ENCODE measurements at places on chromosomes 5 and 9. TPM values are rescaled to one million over a fixed set of nuclear protein-coding genes. Genes with fewer than 3 reads are reported as not detected.

BARHL1 gene
- total RNA-seq, result not detected

TPRN gene
- 9.4 TPM for total RNA-seq

GRCh38 chr5:89236900-89237299, 353.9 kb upstream of the MEF2C start:
- no peak for ATAC-seq

GRCh38 chr5:163642904-163643303, 137.5 kb downstream of the MAT2B start:
- ATAC-seq, result no peak

GRCh38 chr5:10620346-10620745, 56.5 kb downstream of the ANKRD33B start:
- ATAC-seq, result no peak

DNA sequence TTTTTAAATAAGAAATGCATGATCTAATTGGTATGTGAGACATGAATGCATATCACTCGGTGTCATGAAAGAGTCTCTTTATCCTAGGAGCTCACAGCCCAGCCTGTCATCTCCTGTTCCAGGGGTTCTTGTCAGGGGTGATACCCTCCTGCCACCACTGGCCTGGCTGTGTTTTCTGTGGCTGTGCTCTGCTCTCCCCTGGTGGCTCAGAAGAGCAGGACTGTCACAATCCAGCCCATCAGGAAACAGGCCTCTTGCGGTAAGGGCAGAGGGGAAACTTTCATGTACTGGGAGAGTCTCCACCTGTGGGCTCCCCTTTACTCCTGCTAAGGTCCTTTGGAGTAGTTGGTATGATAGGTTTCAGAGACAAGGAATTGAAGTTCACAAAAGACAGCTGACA, 240.2 kb upstream of the GLRA1 start:
- ATAC-seq, result no peak

DNA sequence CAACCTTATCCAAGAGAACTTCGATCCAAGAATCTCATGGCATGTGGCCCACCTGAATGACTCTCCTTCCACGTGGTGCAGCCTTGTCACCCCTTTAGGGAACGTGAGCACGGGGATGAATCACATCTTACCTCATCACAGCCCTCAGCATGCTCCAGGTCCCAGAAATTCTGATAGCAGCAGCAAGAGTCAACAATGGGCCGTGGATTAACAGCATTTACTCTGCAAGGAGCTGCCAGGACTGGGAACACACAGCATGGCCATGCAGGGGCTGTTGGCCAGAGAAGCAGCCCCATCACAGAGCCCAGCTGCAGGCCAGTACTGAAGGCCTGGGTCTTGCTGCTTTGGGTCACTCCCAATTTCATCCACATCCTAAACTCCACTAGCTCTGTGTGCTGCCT, 150.4 kb downstream of the C5orf15 start:
- ATAC-seq, result no peak

DNA sequence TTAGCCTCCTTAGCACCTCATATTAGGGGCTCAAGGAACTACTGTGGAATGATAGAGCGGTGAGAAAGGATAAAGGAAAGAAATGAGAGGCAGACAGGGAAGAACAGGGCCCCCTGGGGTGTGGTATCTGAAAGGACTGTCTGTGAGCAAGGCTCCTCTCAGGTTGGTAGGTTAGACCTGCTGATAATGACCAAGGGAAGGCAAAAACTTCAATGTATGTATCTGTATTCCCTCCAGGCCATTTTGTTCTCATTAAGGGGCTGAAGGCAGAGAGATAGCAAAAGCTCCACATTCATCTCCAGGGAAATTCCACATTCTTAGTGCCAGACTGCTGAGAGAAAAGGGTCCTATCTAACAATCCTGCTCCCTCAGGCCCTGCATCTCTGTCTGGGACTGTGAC, 28.6 kb downstream of the TRIM32 start:
- ATAC-seq, result no peak

DNA sequence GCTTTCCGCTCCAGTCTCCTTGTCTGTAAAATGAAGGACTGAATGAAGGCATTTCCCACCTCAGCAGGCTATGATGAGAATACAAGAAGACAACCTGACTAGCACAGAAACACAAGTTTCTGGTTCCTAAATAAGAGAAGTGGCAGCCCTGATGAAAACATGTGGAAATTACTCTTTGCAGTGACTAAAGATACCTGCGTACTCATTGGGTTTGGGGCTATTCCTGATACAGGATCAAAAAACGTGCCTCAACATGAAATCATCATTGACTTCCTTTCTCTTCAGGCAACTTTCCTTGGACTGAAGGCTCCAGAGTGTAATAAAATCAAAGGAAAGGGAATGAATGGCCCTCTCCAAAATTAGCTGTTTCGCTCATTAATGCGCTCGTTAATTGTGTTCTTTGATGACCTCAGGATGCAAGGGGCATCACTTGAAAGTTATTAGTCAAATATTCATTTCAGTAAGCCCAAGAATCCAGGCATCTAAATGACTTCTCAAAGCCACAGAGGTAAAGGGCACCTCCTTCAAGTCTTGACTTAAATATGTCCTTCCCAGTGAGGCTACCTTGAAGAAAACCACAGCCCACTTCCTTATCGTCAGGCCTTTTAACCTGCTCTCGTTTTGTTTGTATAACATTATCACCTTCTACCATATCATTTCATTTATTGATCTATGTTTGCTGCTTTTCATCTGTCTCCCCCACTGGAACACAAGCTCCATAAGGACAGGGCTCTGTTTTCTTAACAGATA, 68.9 kb downstream of the RASEF start:
- no peak for ATAC-seq

DNA sequence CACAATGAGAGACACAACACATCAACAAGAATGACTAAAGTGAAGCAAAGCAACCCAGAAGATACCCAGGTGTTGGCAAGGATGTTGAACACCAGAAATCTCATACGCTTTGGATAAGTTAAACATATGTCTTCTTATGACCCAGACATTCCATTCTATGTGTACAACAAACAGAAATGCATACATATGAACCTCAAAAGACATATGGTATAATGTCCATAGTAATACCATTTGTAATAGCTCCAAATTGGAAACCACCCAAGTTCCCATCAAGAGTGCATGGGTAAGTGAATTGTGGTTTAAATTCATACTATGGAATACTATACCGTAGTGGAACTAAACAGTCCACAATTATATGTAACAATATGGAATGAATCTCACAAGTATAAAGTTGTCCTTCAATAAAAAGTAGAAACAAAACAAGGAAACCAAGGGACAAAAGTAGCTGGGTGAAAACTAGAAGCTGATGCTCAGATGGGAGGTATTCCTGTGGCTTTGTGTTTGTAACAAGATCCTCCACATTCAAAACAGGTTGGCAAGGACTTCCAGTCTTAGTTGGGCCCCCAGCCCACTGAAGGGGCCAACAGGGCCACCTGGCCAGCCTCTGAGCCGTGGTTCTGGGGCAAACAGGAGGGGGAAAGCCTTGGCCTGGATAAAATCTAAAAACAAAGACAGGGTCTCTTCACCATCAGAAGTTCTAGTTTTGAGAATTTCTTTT, 171.8 kb upstream of the PITX1 start:
- ATAC-seq, result no peak

- no peak for ATAC-seq
These were observed 1019.5 kb upstream of the SEMA6A start for GRCh38 chr5:117594166-117594565.

DNA sequence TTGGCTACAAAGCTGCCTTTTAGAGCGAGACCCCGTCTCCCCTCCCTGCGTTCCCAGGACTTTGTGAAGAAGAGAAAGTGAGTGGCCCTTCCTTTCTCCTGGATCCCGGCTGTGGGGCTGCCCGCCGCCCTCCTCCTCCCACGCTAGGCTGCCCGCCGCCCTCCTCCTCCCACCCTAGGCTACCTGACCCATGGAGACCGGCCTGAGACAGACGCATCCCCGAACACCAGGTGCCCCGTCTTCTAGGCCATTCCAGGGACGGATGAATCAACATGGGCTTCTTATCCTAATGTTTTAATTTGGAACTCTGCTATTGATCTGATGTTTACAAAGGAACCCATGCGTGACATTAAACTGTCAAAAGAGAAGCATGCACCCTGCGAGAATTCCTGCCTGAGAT, 117.3 kb upstream of the LPCAT1 start:
- no peak for ATAC-seq

DNA sequence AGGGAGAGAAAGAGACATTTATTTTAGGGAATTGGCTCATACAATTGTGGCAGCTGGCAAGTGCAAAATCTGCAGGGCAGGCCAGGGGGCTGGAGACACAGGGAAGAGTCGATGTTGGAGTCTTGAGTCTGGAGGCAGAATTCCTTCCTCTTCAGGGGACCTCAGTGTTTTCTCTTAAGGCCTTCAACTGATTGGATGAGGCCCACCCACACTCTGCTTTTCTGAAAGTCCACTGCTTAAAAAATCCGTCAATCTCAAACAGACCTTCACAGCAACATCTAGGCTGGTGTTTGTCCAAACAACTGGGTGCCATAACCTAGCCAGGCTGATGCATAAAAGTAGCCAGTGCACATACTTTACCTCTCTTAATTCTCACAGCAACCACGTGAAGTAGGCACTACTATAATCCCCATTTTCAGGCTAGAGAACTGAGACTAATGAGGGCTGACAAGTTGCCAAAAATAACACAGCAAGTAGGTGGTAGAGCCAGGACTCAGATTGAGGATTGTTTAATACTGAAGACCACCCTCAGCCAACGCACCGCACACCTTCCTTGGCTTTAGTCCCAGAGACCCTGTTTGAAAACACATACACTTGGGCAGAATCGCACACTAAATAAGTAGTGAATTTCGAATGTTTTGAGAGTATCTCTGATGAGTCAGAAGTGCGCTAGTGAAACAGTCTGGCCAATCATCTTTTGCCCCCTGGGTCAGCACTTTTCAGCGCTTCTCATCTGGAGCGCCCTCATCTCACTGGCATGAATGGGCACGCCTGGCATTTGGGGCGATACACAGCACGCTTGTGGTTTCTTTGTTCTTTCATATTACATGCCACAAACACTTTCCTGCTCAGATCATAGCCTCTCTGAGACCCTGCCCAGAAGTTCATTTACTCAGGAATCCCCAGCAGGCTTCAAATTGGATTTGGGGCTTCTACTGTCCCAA, 591.4 kb downstream of the CCDC171 start:
- ATAC-seq, result no peak

DNA sequence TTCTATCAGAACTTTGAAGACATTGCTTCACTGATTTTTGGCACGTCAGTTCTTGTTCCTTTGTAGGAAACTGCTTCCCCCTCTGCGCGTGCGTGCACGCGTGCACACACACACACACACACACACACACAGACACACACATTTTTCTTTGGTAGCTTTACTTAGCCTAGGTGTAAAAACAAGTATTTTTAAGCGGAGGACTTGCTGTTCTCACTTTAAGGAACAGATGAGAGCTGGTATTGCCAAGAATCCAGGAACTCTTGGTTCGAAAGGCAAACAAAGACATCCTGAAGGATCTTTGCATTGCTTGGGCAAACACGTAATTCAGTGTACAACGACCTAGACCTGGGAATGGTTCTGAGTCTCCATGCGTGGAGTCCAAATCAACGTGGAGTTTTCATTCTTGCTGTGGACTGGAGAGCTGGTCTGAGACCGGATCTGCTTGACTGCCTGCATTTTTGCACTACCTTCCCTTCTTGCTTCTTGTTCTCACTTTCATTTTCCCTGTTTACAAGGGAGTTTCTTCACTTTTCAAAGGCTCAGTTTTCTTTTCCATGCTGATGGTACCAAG, 8.2 kb downstream of the TMEM268 start:
- no peak for ATAC-seq

DNA sequence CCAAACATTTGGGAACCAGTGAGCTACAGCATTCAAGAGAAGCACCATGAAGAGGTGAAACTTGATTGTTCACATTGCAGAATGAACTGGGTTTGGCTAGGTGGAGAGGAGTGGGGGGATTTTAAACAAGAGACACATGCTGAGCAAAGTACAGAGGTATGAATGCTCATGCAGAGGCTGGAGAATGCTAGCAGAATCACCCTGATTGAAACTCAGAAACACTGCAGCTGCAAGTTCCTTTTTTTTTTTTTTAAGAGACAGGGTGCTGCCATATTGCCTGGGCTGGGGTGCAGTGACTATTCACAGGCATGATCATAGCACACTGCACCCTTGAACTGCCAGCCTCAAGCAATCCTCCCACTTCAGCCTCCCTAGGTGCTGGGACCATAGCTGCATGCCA, 35.1 kb downstream of the DENND1A start:
- no peak for ATAC-seq

- no peak for ATAC-seq
These were observed 263.5 kb downstream of the NTRK2 start for GRCh38 chr9:84932915-84933527.

DNA sequence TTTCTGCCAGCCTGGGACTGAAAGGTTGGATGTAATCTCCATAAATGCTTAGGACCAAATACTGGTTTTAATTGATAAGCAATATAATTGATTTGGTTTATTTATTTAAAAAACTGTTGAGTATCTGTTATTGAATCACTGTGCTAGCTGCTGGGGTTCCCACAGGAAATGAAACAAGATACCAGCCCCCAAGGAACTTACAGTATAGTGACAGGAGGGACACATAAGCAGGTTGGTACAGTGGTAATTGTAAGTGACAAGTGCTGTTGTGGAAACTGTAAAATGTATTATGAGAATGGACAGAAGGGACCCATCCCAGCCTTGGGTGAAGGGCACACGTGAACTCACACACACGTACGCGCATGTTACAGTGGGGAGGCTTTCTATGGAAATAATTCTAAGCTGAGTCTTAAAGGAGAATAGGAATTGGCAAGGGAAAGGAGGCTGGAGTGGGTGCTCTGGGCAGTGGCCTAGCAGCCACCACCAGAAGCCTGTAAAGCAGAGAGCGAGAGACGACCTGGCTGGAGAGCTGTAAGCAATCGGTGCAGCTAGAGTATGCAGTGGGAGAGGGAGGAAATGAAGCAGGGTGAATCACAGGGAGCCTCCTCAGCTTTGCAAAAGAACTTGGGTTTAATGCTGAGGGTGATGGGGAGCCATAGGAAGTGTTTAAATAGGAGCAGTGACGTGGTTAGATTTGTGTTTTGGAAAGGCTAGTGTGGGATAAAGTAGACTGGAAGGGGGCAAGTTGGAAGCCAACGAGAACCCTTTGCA, 39.3 kb downstream of the GLRA1 start:
- no peak for ATAC-seq

DNA sequence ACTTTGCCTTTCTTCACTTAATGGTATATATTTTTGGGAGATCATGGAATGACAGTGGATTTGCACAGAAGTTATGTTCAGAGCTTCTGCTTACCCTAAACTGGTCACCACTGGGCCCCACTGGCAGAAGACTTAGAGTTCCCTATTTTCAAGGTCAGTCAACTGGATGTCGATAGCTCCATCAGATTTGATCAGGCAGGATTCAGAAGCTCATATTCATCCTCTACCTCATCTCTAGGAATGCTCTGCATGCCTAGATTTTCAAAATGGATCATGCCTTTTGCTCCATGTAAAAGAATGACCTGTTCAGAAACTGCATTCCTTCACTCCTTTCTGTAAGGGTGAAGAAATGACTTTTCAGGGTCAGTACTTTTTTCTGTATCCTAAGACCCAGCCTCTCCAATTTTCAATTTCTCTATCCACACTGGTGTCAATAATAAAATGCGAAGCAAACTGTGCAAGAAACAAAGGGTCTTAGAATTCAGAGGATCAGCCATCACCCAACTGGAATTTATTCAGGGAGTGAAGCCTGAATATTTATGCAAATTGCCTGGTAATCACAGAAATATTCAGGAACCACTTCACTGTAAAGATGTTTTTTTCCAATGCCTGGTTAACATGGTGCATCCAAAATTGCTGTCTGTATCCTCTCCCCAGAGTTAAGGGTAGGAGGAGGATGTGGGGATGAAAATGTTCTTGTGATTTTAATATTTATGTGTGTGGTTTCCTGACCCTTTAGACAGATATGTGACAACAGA, 125.4 kb downstream of the DOCK2 start:
- no peak for ATAC-seq

Measured in activated T-helper 17 cell treated with anti-CD3 and anti-CD28 coated beads, Interleukin-2, amount 50 U/mL, for 72 hours (primary cell).